ENCODE measurements at places on chromosomes 2 and 18.

GRCh38 chr2:191188550-191189093 lies 37.8 kb upstream of the STAT4 start:
- no peak for DNase-seq

GRCh38 chr18:66560094-66560493 lies 43.8 kb downstream of the CDH19 start:
- DNase-seq: no peak

- no peak for DNase-seq
These were observed 633.2 kb upstream of the PKDCC start for GRCh38 chr2:41414486-41415230.

DNA sequence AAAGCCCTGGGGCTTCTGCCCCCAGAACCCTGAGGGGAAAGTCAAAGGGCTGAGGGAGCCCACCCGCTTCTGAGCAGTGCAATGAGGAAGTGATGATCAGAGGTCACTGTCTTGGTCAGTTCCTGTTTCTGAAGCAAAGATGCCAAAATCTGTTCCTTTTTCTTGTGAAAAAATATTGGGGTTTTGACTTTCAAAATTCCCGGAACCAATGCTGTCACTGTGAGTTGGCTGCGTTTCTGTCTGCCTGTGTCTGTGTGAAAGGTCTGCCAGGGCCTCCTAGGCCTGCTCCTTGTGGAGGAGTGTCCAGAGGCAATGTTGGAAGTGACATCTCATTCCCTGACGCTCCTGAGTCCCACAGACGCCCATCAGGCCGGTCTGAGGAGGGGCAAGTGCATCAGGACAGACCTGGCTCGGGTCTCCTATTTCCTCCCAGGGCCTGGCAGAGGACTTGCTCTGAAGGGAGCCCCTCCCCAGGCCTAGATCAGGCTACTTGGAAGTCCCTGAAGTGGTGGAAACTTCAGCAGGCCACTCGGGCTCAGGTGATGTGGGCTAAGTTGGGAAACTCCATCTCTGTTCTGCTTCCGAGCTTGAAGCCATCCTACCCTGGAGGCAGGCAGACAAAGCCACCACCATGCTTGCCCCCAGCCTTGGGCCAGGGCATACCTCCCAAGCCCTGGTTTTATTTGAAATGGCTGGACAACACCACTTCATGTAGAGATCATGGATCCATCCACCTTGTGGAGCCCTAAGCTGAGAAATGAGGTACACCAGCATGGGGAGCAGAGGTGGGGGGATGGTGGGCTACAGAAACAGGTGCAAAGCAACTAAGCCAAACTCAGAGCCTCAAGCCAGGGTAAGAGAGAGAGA lies 51.0 kb downstream of the PKDCC start:
- no peak for DNase-seq

DNA sequence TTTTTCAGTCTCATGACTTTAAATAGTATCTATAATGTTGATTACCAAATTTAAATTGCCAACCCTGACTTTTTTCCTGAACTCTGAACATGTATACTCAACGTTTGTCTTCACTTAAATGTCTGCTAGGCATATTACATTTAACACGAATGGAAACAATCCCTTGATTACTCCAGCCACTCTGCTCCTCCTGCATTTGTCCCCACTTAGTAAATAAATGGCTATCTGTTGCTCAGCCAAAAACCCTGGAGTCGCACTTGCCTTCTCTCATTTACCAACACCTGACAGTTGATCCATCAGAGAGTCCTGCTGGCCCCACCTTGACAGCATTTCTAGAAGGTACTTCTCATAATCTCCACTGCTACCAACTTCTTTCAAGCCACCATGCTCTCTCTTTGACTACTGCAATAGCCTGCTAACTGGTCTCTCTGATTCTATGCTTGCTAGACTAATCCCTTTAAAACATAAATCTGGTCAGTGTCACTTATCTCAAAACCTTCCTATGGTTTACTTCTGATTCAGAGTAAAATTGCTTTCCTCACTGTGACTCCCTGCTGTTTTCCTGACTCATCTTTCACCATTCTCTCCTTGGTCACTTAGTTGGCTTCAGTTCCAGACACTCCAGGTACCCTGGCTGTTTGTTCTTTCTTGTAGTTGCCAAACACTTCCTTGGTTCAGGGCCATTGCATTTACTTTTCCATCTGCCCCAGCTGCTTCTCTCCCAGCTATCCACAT lies 31.9 kb downstream of the SPAG16 start:
- DNase-seq: no peak

DNA sequence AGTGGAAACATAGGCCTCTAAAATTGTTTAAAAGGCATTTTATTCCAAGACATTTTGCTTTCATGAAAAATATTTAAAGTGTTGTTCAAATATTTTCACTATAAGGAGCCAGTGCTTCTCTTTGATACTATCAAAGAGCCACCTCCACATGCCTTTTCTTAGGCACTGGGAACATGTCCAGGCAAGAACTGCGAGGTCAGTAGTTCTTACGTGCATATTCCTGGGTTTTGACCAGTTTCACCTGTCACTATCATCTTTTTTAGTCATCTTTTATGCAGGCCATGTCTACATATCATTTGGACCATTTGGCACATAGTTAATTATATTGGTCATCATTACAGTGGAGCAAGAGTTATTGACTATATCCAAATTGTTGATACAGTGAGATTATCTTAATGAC lies 195.3 kb downstream of the CCDC85A start:
- no peak for DNase-seq

GRCh38 chr2:103004426-103004942 lies 242.7 kb downstream of the TMEM182 start:
- DNase-seq: no peak

GRCh38 chr2:56681659-56682396 lies 498.0 kb downstream of the CCDC85A start:
- DNase-seq: no peak

DNA sequence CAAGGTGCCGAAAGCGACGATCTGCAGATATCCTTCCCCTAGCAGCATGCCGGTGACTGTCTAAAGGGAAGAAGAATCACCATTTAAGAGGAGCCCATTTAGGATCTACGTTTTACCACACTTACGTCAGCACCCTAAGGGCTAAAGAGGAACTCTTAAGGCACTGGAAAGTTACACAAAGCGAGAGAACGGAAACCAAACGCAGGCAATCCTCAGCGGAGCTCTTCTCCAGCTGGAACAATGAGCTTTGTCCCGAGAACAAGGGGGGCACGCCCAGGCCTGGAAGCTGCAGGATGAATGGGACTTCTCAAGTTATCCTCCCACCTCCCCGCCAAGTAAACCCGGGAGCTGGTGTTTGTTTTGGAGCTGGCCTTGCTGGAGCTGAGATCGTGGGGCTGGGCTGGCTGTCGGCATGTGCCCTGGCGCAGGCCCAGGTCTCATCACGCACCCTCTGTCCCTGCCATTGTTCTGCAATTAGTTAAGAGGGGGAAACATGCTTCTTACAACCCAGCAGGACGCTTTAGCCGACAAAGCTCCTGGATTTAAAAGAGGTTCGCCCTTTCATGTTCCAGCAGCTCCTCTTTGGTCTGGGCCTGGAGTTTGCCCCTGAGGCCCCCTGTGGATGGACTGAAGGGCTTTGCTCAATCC lies 36.4 kb downstream of the PXDN start:
- no peak for DNase-seq

- no peak for DNase-seq
These were observed 68.0 kb downstream of the ZFP36L2 start for GRCh38 chr2:43158259-43158880.

DNA sequence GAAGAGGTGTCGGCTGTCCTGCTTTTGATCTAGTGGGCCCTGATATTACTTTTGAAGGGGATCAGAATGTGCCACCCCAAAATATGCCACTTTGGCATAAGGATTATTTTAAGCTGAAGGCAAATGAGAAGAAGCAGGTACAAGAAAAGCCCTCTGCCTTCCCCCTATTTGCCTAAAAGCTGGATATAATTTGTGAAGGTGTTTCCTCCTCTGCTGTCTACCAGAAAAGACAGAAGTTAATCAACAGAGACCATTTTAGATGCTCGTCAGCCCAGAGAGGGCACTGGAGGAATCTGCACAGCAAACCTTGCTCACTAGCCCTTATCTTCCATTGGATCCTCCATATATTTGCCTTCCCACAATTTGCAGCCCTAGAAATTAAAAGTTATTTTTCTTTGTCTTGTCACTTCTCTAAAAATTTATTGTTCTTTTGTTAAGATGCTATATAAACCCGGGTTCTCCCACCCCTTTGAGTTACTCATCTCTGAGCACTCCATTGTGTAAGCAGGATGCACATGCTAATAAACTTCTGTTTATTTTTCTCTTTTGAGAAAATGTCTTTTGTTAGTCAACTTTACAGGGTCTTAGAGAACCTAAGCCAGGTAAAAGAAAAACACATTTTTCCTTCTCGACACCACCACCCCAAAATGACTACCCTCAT lies 163.2 kb upstream of the SLC1A4 start:
- no peak for DNase-seq

GRCh38 chr2:237297421-237298150 lies 116.4 kb downstream of the COL6A3 start:
- no peak for DNase-seq

- DNase-seq: no peak
These were observed 429.4 kb upstream of the TRIB2 start for GRCh38 chr2:12287220-12287751.

GRCh38 chr18:48155856-48156255 lies 225.4 kb upstream of the SMAD2 start:
- DNase-seq: no peak

DNA sequence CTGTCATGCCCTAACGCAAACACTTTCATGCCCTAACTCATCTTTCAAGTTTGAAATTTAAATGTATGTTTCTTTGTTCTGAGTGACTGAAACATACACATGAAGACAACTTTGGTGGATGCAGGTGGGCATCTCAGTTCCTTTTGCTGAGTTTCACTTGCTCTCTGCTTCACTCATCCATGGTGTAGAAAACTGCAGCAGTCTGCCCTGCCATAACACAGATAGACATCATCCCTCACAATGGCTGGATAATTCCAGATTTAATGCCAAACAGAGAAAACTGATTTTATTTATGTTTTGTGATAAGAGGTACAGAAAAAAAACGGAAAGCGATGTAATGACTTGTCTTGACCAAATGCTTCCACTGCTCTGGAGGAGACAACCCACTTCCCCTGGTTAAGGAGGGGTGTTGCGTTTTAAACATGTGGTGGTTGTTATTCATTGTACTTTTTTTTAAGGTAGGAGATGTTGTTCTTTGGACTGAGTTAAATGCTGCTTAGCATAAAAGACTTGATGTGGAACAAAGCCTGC lies 70.4 kb downstream of the RHBDD1 start:
- DNase-seq: peak; percentile 35

GRCh38 chr2:88442473-88442872 lies 10.0 kb downstream of the FOXI3 start:
- no peak for DNase-seq

DNA sequence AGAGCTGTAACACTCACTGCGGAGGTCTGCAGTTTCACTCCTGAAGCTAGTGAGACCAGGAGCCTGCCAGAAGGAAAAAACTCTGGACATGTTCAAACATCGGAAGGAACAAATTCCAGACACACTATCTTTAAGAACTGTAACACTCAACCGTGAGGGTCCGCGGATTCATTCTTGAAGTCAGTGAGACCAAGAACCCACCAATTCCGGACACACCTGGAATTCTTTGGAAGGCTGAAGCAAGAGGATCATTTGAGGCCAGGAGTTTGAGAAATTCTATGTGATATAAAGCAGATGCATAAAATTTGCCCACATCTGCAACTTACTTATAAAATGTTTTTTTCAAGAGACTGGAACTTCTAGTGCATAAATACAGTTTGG lies 43.5 kb upstream of the ITSN2 start:
- DNase-seq: no peak

GRCh38 chr18:3444954-3445353 lies 5.0 kb upstream of the TGIF1 start:
- DNase-seq: no peak

DNA sequence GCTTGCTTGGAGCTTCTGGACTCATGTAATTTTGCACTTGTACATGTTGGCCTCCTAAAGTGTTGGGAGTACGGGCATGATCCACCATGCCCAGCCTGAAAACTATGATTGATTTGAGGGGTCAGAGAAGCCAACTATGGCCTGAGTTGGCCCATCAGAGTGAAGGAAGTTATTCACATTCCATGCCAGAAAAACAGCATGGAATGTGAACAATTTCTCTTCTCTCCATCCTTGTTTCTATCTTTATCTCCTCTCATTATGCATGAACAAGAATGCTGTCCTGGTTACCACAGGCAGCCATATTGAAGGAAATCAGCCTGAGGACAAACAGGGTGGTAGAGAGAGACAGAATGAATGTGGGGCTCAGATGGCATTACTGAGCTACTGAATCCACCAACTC lies 3.5 kb upstream of the CD226 start:
- no peak for DNase-seq

- no peak for DNase-seq
These were observed 14.8 kb downstream of the TIMM21 start for GRCh38 chr18:74163019-74163660.

- no peak for DNase-seq
These were observed 28.8 kb downstream of the RIF1 start for GRCh38 chr2:151438506-151438905.

DNA sequence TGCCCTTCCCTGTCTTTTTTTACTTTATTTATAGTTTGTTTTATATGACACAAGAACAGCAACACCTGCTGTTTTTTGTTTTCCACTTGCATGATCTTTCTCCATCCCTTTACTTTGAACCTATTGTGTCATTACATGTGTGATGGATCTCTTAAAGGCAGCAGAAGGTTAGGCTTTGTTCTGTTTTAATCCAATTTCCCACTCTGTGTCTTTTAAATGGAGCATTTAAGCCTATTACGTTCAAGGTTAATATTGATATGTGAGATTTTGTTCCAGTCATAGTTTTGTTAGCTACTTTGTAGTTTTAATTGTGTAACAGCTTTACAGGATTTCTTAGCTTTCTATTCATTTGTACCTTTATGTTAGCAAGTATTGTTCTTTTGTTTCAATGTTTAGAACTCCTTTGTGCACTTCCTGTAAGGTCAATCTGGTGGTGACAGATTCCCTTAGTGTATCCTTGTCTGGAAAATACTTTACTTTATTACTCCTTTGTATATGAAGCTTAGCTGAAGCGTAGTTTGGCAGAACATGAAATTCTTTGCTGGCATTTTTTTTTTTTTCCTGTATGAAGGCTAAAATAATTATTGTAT lies 1443.0 kb upstream of the LRRTM1 start:
- DNase-seq: no peak

DNA sequence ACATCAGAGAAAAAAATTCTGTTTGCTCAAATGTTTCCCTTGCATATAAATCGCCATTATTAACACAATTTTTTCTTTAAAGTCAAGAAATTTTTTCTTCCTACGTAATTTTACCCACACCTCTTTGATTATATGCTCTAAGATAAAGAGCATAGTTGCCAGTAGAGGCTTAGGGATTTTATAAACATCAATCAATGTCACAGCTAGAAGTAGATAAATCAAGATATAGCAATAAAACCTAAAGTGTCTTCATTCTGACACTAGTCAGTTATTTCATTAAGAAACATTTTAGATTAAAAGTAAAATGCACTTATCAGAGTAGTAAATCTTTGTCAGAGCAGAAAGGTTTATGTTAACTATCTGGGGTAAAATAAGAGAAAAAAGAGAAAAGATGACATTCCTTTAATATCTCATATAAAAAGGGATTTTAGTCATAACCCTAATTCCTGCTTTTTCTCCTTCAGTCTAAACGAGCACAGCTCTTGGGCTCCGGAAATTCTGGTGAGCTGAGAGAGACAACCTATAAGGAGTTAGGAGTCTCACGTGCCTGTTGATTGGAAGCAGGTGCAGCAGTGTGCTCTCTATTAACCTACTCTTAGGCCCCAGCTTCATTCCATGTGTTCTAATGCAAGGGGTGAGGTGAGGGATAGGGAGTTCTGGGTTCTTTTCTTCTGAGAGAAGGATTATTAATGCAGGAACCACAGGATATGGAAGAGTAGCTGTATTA lies 172.4 kb upstream of the GULP1 start:
- DNase-seq: no peak

- no peak for DNase-seq
These were observed 66.3 kb upstream of the HS6ST1 start for GRCh38 chr2:128384956-128385355.

Measured in memory B cell (primary cell).